BE2C (cell line): ENCODE measurements at places on chromosomes 3 and 15.

- no peak for DNase-seq
These were observed 30.3 kb downstream of the TPRG1 start for GRCh38 chr3:189202106-189202505.

DNA sequence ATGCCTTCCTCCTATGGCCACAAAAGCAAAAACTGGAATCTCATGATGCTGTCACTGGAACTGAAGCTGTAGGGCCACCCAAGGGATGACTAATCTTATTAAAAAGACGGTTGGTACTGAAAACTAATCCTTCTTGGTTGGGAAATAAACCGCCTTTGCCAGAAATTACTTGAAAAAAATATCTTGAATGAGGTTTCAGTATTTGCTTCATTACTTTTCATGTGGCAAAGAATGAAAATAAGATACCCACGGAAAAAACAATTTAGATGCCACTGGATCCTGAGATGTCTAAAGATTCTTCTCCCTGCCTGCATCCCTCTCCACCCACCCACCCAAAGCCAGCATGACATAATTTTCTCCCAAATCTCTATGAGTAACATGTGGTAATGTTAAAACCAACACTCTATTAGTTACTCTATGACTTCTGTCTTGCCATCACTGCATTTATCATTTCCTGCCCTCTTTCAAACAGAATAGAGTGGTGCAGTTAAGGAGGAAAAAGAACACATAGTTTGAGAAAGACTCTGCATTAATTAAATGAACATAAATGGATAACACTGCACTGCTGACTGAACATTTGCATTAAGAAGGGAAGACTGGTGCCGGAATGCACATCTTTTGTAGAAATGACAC lies 111.8 kb upstream of the DPH6 start:
- no peak for DNase-seq

DNA sequence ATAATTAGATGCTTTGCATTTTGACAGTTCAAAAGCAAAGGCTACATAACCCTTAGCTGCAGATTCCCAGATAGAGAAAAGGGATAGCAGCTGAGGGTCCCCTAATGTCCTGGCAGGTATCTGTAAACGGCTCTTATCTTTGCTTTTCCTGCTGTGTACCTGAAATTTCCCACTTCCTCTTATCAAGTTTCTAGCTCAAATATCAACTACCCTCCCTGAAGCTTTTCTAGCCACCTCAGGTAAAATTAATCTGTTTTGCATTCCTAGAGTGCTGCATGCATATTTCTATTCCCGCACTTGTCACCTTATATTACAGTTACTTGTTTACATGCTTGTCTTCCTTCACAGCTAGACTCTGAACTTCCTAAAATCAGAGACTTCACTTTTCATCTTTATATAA lies 55.6 kb upstream of the STXBP5L start:
- DNase-seq, result no peak

DNA sequence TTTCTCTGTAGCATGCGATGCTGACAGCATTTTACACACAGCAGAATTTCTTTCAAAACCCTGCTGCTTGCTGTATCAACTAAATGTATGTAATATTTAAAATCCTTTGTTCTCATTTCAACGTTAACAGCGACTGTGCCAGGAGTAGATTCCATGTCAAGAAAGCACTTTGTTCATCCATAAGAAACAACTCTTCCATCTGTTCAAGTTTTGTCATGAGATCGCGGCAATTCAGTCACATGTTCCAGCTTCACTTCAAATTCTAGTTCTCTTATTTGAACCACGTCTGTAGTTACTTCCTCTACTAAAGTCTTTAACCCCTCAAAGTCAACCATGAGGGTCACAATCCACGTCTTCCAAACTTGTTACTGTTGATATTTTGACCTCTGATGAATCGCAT lies 50.6 kb downstream of the SMARCC1 start:
- no peak for DNase-seq

- no peak for DNase-seq
These were observed 23.4 kb upstream of the CLEC3B start for GRCh38 chr3:45002720-45003119.

DNA sequence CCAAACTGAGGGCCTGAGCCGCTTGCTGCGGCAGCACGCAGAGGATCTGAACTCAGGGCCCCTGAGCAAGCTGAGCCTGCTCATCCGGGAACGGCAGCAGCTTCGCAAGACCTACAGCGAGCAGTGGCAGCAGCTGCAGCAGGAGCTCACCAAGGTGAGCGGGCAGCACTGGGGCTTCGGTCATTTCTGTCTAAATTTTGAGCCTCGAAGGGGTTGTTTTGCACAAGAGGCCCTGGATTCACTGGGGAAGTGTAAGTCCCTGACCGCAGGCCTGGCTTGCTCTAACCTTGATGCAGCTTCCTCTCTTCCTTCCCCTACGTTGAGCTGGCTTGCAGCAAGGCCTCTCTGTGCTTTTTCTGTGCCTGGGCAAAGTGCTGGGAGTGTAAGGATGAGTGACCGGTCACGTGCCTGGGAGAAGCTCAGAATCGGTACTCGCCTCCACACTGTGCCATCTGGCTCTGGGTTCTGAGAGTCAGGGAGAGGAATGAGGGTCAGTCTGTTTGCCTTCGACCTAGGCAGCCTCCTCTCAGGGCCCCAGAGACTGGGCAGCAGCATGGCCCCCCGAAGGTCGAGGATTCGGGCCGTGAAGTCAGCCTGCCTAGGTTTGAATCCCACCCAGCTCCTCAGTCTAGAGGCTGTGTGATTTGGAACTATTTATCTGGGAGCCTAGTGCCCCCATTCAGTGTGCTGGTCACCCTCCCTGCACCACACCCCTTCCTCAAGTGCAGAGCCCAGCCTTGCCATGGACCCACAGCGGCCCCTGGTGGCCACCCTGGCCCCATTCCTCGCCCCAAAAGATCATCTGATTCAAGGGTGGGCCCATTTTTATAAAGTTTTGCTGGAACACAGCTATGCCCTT lies 1.4 kb downstream of the FES start:
- DNase-seq, result peak; percentile 84

DNA sequence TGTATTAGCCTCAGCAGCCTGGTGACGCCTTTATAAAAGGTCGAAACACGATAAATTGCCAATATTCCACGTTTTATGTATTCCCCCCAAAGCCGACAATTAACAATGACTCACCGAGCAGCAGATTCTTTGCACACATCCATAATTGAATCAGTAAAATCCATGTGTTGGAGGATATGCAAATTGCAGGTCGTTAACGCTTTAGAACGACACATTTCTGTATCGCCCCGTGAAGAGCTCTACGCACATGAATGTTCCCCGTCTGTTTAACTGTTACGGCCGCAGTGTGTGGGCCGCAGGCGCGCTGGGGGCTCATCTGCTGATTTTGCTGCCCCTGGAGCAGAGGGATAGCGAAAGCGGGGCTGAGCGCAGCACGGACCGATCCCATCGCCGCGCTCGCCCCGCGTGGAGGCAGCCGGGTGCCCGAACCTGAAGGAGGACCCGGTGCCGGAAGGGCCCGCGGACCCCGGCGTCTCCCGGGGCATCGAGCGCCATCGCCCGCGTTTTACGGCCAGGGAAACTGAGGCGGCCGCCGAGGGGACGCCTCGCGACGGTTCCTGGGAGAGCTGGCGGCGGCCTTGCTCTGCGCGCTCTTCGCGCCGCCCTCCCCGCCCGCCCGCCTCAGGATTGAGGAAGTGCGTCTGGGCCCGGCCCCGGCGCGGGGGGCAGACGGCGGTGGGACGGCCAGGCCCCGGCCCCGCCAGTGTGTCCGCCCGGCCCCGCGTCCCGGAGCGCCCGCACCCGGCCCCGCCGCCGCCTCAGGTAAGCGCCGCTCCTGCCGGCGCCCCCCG lies at the start of gene LRRK1:
Gene LRRK1 (plus strand): TSS at position 668 of the 791 bp plus-strand sequence. CDS start 5,276 bp downstream, outside the sequence.
- peak; percentile 28 for DNase-seq

DNA sequence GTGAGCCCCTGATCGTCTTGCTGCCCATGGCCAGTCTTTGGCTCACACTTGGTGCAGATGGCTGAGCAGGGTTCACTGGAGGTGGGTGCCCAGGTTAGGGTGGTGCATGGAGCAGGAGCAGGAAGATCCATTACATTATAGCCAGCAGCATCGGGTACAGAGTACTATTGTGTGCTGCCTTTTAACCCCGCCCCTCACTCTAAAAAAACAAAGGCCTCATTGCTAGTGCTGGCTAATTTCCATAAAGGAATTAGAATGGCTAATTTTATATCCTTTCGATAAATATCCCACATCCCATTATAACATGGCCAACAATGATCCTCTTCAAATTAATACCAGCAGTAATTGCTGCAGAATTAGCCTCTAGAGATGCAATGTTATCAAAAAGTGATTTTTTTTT lies 45.8 kb upstream of the PPP4R2 start:
- no peak for DNase-seq

DNA sequence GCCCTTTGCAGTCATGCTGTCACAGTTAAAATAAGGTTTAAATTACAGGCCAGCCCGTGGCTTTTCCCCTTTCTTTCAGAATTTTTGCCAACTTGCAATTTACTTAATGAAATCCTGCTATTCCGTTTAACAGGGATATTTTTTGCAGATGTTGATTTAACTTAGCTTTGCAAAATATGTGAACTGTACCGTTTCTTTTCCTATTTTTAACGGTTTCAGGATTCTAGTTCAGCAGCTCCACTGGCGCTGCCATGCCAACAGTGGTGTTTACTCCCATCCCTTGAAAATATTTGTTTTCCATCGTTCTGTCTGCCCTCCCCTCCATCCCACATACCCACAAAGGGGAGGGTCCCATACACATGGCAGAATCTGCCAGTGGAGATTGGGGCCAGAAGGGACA lies 54.3 kb downstream of the SMAD6 start:
- no peak for DNase-seq

DNA sequence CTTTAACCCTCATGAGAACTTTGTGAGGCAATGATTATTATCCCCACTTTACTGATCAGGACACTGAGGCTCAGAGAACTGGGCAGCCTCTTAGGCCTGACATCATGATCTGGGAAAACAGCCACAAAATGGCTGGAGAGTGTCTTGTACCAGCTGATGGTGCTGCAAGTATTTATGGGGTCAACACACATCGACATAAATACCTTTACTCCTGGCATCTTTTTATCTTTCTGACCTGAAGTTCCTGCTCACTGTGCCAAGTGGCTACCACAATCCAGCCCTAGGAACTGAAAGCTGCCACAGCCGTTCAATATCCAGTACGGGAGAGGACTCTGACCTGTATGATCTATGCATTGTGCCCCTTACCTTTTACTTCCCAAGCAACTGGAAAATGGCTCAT lies 29.2 kb upstream of the MUC13 start:
- no peak for DNase-seq

GRCh38 chr15:98896002-98896721 lies 111.4 kb downstream of the PGPEP1L start:
- DNase-seq, result no peak

DNA sequence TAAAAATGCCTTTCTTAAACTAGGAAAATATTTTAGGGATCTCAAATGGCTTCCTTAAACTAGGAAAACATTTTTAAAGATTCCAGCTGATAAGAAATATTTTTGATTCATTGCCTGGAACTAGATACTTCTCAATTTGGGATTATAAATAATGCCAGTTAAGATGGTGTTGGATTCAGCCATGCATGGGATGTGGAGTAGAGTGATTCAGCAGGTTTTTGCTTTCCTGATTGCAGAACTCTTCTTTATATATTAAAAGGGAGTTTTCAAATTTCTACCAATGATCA lies 15.6 kb downstream of the FILIP1L start:
- no peak for DNase-seq

DNA sequence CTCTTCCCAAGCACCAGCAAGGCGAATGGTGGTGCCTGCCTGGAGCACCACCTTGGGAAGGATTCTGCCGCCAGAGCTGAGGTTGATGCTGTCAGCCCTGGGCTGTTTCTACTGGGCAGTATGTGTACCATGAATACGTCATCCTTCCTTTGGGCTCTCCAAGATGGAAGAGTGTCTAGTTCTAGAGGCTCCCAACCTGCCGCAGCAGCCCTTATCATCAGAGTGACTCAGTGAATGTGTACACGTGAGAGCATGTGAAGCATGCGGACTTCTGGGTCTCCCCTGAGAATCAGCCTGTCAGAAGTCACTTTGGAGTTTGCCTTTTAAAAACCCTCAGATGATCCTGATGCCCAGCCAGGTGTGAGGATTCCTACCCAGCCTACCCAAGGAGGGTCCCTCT lies 20.9 kb downstream of the PLA2G4D start:
- DNase-seq, result no peak

DNA sequence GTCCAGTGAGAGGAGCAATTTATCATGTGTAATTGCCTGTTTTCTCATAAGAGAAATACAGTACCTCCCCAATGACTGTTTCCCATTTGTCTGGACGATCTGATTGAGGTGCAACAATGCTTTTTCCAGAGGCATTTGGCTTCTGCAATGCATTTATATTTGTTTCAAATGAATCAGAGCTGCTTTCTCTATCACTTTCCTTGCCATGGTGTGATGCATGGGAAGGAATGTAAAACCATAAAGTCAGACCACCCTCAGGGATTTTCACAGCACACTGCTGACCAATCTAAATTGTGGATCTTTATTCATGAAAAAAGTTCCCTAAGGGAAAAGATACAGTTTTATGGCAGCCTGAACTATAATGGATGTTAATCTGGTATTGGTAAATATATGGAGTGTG lies 333.0 kb downstream of the ZNF385D start:
- DNase-seq, result no peak

DNA sequence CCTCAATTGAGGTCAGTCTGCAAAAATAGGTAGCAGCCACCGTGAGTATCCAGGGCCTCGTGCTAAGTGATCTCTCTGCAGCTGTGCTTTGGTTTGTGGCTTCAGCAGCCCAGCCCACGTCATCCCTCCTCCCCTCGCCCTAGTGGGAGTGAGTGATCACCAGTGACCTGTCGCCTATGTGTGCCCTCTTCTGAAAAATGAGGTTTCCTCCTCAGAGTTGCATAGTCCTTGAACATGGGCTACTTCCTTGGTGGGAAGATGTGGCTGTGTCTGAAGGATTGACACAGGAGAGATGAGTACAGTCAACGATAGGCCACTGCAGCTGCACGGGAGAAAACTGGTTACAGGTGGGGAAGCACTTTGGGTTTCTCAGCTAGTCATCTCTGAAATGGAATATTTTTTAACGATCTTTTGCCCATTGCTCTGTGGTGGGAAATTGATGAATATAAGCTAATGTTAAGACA lies 144.8 kb upstream of the BHLHE40 start:
- DNase-seq, result no peak
